ENCODE measurements at places on chromosomes 11 and 22.

GRCh38 chr11:59923813-59924212, 14.4 kb upstream of the OOSP1 start:
- DNase-seq, result no peak

- DNase-seq, result no peak
Measured at GRCh38 chr11:133842730-133843129, 2.6 kb downstream of the SPATA19 start.

DNA sequence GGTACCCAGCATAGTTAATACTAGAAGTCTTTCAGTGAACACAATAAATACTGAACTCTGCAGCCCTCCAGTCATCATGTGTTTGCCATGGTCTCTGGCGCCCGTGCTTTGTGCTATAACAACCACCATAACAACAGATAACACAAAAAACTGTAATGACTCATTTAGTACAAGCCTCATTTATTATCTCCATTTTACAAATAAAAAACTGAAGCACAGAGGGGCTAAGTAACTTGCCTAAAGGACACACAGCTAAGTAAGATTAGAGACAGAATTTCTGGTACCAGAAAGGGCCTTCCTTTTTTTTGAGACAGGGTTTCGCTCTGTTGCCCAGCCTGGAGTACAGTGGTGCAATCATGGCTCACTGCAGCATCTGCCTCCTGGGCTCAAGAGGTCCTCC, 19.5 kb downstream of the RBFOX2 start:
- peak; percentile 63 for DNase-seq

DNA sequence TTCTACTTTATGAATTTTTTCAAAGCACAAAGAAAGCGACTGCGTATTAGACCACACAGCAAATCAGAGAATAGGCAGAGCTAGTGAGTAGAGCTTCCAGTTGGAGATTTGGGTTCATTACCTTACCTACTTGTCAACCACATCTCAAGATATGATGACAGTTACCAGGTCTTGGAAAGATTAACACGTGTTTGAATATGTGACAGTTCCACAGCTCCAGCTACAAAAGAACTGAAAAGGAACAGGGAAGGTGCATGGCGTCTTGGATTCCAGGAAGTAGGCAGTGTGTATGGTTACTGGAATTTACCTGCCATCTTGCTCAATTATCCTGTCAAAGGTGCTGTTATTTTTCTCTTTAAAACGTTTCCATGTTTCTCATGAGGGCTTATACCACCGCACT, 5.3 kb downstream of the TIRAP start:
- no peak for DNase-seq

GRCh38 chr22:43946384-43946667, 8.9 kb upstream of the SAMM50 start:
- DNase-seq, result no peak

- no peak for DNase-seq
Measured at GRCh38 chr11:120577624-120578363, 66.2 kb downstream of the GRIK4 start.

DNA sequence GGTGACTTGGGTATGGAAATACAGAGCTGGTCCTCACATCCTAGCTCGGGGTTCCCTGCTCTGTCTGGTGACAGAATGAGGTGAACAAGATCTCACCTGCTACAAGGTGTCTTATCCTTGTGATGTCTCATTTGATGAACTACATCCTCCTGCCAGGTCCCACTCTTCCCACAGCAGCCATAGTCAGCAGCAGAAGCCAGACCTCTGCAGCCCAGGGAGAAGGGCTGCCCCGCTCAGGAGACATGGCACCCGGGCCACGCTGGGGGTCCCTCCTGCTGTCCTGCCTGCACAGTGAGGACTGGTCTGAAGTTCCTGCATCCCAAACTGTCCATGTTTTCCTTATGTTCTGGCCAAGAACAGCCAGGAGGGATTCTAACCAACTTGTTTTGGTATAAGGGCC, 414.1 kb downstream of the CTTN start:
- no peak for DNase-seq

GRCh38 chr22:26318975-26319374, 110.1 kb upstream of the ASPHD2 start:
- no peak for DNase-seq

GRCh38 chr22:45537734-45538181, 35.1 kb downstream of the FBLN1 start:
- peak; percentile 84 for DNase-seq

DNA sequence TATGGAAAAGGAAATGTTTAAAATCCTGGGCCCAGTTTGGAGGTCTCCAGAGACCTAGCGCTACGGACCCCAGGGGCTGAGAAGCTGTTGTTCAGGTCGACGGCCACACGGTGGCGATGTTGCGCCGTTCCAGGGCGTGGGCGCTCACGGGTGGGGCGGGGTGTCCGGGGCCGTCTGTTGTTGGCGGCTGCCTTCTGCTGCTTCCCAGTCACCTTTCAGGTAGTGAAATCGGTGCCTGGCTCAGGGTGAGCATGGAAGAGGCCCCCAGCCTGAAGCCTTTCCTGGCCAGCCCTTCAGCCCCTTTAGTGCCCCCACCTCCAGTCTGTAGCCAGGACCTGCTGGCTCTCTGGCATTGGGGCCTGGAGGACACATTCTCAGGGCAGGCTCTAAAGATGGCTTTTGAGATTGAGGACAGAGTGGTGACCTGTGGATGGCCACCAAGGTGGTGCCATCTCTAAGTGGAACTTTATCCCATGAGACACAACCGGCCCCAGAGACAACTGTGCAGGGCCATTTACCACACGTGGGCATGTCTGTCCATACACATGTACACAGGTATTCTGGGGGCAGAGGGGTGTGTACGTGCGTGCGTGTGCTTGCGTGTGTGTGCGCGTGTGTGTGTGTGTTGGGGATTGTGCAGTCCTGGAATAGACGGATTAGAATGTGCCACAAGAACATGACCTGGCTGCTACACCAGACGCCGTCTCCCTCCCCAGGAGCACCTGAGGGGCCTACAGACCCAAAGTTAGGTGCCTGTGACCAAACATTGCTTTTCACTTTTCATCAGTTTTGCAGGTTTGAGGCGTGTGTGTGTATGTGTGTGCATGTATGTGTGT, 53.8 kb downstream of the ST14 start:
- DNase-seq, result peak; percentile 6

DNA sequence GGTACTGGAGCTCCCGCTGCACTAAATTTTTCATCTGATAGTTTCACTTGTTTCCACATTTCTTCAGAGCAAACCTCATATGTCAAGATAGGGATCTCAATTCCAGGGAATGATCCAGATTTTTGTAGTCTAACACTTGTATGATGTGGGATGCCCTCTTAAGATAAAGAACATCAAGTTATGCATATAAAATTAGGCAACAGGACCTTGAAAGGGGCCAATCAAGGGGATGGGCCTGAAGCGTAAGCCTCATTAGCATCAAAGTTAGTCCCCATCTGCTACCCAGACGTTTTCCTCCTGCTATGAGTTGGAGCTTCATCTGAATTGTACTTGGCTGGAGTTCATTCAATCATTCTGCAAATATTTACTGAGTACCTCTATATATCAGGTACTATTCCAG, 17.5 kb downstream of the PDGFD start:
- no peak for DNase-seq

DNA sequence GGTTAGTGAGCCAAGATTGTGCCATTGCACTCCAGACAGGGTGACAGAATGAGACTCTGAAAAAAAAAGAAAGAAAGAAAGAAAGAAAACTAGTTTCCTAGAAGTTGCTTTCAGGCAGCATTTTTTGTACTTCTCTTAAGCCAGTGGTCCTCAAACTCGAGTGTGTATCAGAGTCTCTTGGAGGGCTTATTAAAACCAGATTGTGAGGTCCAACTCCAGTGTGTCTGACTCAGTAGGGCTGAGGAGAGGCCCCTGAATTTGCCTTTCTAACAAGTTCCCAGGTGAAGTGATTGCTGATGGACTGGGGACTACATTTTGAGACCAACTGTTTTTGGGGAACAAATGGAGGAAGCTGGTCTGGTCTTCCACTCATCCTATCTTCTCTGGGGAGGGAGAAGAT, 57.5 kb upstream of the VSTM5 start:
- no peak for DNase-seq

- no peak for DNase-seq
Measured at GRCh38 chr11:8640267-8640906, 42.1 kb downstream of the TRIM66 start.

- DNase-seq, result no peak
Measured at GRCh38 chr22:39621826-39622225, 51.3 kb downstream of the CACNA1I start.

- DNase-seq, result no peak
Measured at GRCh38 chr11:100152766-100153165, 534.3 kb upstream of the ARHGAP42 start.

- no peak for DNase-seq
Measured at GRCh38 chr11:89456681-89457080, 34.5 kb downstream of the NOX4 start.

GRCh38 chr11:63816166-63816565, 2.9 kb downstream of the SPINDOC start:
- DNase-seq, result no peak

- DNase-seq, result no peak
Measured at GRCh38 chr11:119006656-119007055, 8.7 kb downstream of the CENATAC start.

GRCh38 chr22:38881997-38882879, 10.2 kb upstream of the CBX6 start:
- DNase-seq, result peak; percentile 33

- DNase-seq, result no peak
Measured at GRCh38 chr22:49645791-49646550, 181.7 kb downstream of the BRD1 start.

GRCh38 chr11:100677796-100678195, 9.3 kb upstream of the ARHGAP42 start:
- no peak for DNase-seq

- no peak for DNase-seq
Measured at GRCh38 chr11:33438301-33438700, 181.1 kb downstream of the HIPK3 start.

DNA sequence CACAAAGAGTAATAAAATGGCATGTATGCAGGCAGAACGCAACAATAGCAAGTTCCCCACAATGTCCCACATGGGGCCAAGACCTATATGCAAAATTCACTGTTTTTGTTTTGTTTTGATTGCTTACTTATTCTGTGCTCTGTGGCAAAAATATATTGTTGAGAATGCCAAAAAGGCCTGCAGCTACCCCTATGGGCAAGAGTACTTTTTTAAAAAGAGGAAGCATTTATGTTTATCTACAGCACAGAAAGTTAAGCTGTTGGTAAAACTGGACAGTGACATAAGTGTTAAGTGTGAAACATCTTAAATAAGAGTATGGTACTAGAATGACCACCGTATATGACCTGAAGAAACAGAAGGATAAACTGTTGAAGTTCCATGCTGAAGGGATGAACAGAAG, 301.9 kb upstream of the ZC3H12C start:
- DNase-seq, result no peak

DNA sequence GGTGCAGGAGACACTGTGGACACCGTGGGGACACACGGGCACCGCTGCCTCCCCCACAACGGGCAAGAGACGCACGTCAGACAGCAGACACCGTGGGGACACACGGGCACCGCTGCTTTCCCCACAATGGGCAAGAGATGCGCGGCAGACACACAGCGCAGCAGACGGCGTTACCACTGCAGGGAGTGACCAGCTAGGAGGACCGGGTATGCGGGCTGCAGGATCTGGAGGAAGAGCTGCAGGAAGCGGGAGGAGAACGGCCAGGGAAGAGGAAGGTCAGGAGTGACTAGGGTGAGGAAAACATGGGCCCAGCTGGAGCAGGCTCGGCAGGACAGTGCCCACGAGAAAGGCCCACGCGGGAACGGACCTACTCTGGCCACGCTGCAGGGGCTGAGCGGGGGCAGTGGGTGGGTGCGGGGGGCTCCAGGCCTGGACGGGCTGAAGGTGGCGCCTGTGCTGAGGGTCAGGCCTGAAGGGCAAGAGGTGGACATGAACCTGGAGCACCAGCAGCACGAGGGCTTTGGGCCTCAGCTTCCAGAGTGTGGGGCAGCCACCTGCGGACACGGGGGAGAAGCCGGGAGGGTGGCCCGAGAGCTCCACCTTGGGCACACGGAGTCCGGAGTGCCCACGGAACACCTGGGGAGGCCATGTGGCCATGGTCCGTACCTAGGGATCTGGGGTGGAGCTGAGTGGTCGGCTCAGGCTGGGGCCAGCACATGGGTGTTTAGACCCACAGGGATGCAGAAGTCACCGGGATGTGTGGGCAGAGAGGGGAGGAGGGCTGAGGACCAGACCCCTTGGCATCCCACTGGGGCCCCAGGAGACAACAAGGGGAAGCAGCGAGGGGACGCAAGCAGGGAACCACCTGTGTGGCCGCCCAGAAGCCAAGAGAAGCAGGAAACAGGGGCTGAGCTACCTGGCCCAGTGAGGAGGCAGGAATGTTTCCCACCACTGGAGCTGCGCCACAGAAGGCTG, 16.5 kb downstream of the TOLLIP start:
- no peak for DNase-seq

GRCh38 chr11:1735271-1735670, 15.1 kb downstream of the IFITM10 start:
- DNase-seq, result no peak

GRCh38 chr11:17772704-17773600, 38.4 kb downstream of the KCNC1 start:
- no peak for DNase-seq

DNA sequence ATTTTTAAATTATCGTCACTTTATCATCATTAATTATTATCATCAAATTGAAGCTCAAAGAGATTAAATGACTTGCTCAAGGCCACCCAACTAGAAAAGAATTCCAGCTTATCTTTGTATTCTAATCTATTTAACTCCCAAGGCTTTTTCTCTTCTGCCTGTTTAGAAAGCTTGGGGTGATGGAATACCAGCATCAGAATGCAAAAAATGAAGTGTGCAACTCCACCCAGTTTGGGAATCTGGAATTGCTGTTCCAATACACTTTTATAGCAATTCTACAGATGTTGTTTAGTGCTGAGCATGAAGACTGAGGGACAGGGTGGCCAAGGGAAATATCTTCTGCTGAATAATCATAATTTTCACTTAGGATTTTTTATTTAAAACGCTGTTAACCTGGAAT, 97.2 kb upstream of the FIBIN start:
- no peak for DNase-seq

DNA sequence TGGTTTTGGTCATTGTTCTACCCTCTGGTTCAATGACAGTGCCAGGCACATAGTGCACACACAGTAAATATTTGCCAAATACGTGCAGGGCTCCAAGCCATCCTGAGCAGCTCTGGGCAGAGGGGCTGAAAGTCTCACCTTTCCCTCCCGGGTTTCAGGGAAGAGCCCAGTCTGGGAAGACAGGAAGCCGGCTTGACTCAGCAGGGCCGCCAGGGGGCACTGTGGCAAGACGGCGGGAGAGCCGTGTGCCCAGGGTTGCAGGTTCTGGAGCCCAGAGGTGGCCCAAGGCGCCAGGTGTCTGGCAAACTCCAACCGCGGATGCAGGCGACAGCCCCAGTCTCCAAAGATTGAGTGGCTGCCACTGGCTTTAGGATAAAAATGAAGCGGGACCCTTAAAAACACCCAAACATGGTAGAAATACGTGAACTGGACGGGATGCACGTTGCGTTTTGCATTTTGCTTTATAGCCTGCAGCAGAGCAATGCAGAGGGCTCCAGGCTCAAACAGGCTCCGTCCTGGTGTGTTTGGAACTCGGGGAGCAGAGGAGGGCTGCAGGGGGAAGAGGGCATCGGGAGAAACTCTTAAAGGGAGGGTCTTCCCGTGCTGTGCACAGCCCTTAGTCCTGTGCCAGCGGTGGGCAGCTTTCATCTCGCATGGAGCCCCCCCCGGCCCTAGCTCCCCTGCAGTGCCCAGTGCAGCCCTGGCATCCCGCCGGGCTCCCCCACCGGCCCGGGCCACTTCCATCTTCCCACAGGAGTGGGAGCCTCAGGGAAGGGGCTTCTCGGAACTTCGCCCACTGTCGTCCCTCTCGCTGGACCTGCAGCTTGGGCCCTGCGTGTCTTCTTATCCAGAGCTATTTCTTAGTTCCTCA, 10.7 kb downstream of the KRTAP5-5 start:
- DNase-seq, result no peak
